Stimulated activated CD8-positive, alpha-beta memory T cell treated with anti-CD3 and anti-CD28 coated beads, Interleukin-4, amount 100 ng/mL, for 4 hours (primary cell): ENCODE measurements at places on chromosomes 6 and 20.
A peak's percentile ranks its signal among the peaks of the same experiment; 100 is the strongest.

DNA sequence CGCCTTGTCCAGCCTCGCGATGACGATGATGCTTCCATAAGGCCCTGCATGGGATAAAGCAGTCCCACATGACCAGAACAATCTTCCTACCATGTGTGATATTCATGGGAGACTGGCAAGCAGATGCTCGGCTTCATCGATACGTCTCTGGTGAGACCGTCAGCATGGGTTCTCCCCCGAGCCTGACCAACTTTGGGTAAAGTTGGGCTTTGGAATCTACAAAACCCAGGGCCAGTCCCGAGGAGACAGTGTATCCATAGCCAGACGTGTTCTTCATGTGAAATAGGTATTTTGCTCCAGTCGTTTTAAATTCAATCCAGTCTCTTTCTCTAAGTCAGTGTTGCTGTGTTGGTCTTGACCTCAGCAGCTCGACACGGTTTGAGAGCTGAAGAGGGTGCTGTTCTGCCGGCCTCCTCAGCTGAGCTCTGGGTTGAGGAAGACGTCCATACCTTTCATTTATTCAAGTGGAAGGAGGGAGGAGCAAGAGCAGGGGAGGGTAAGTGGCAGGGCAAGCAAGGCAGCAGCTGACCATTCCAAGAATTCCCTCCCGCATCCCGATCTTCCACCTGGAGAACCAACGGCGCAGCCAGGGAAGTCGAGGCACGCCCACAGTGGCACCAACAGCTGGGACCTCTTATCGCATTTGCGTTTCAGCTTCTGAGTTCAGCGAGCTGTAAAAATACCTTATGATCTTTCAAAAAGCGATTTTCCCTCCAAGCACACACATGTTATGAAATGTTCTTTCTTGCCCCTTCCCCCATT is 64.0 kb upstream of the THBS2 start:
- DNase-seq: no peak

DNA sequence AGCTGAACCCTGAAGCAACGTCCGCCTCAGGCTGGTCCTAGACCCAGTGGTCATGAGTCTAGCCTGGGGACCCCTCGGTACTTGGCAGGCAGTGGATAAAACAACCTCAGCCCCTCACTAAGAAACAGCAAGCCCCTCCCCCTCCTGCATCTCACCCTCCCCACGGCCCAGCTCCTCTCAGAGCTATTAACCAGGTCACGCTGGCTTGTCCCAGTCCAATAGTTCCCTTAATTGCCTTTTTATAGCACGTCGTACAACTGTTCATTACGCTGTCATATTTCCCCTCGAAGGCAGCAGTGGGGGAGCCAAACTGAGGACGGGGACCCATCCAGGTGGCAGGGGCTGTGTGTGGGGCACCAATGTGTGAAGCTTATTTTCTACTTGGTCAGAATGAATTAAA is 8.6 kb upstream of the SLC32A1 start:
- no peak for DNase-seq

- no peak for DNase-seq
These were observed 256 bp upstream of the OVOL2 start for GRCh38 chr20:18057994-18058349.

- no peak for DNase-seq
These were observed 28.3 kb downstream of the ZNF831 start for GRCh38 chr20:59191756-59192532.

GRCh38 chr6:95364016-95364604 is 213.2 kb upstream of the MANEA start:
- no peak for DNase-seq

DNA sequence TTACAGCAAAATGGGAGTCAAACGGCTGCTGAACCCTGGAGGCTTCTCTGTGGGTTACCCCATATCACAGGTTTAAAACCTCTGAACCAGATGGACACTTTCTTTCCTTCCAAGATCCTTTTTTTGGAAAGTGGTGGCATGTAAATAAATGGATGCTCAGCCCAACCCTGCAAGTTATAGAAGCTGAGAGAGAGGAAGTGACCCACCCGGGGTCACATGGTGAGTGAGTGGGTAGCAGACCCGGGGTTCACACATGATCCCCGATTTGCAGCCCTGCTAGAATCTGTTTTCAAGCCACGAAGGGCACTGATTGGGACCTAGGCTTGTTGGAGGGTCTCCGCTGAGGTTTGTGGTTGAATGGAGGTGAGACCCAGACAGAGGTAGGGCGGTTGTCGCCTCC is 32.0 kb downstream of the SIRPA start:
- no peak for DNase-seq

DNA sequence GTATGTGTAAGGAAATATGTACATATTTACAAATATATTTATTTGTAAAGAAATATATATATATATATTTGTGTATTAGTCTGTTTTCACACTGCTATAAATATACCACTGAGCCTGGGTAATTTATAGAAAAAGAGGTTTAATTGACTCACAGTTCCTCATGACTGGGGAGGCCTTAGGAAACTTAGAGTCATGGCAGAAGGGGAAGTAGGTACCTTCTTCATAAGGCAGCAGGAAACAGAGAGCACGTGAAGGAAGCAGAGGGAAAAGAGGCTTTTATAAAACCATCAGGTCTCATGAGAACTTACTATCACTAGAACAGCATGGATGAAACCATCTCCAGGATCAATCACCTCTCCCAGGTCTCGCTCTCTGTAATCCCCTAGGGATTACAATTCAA is 644.5 kb upstream of the HS3ST5 start:
- DNase-seq: no peak

DNA sequence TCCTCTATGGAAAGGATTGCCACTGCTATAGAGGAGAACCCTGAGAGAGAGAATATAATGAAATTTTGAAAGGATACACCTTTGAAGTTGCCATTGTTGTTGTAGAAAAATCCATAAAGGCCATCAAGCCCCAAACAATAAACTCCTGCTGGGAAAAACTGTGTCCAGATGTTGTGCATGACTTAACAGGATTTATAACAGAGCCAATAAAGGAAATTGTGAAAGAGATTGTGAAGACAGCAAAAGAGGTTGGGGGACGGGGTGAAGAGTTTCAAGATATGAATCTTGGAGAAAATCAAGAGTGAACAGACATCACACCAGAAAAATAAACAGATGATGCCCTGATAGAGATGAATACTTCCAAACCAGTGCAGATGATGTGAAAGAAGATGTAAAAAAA is 396.4 kb downstream of the BCKDHB start:
- no peak for DNase-seq

DNA sequence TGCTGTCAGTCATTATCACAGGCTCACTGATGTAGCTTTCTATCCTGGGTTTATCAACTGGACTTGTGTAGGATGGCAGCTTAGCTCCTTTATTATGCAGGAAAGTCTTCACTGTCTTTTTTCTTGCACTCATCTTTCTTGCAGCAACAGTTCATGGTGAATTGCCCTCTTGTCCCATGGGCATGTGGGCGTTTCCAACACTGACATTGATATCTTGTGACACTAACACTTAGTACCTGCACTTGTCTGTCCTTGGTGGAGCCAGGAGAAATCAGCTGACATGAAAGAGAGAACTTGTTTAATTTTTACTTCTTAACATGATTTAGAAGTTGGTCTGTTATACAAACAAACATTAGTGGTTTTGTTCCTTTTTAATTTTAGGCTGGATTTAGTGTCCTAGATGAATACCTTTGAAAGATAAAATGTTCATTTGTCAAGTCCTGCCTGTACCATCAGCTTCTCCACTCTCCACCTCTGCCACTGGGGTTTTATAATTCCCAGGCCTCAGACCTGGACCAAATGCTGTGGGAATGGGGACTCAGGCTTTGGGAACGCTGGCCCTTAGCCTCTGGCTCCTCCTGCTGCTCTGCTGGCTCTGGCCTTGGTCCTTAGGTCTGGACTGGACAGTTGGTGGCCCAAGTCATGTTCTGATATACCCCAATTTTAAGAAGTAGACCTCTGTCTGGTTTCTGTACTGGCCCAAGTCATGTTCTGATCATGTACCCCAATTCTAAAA is 161.0 kb upstream of the LAMP5 start:
- no peak for DNase-seq

- no peak for DNase-seq
These were observed 56.0 kb downstream of the CLIC5 start for GRCh38 chr6:45959534-45960145.

DNA sequence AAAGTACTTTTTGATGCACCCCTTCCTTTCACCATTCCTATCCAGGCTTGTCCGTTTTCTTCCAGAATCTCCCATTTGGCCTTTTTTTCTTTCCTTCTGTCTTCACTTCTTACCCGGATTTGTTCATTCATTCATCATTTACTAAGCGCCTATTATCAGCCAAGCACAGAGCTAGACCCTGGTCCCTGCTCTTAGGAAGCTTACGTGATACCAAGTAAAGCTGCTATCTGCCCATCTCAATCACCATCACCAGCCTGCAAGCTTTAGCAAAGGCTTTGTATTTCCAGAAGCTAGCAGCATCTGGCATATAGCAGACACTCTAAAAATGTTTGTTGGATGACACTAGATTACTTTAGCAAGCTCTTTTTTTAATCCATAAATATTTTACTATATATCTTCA is 4.8 kb downstream of the NDRG3 start:
- DNase-seq: no peak

DNA sequence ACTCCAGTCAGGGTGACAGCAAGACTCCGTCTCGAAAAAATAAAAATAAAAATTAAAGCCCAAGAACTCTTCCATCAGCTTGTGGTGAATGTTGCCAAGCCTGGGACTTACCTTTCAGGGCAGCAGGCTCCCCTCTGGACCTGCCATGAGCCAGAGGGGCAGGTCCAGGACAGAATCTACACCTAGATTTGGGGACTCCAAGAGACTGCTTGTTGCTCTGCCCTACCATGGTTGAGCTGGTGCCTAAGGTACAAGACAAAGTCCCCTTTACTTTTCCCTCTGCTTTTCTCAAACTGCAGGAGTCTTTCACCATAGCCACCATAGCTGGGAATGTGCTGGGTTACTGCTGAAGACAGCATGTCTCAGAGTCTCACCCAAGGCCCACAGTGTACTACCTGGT is 9.2 kb downstream of the C6orf15 start:
- no peak for DNase-seq

- DNase-seq: no peak
These were observed 959.9 kb upstream of the FLRT3 start for GRCh38 chr20:15297059-15297875.

DNA sequence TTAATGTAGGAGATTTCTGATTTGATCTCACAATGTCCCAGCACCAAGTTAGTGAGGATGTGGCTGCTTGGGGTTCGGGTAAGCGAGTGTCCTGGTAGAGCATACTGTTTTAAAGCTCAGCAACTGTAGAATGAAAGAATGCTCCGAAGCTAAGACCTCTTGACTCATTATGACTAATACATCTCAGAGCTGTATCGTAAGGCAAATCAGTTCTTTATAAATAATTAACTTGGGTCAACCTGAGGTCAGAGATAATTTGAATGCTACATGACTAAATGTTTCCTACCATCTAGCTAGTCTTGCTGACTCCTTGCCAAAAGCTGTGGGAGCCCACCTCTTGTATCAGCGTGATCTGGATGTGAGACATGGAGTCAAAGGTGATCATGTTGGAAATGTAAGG is 128.8 kb upstream of the PDE7B start:
- DNase-seq: no peak

DNA sequence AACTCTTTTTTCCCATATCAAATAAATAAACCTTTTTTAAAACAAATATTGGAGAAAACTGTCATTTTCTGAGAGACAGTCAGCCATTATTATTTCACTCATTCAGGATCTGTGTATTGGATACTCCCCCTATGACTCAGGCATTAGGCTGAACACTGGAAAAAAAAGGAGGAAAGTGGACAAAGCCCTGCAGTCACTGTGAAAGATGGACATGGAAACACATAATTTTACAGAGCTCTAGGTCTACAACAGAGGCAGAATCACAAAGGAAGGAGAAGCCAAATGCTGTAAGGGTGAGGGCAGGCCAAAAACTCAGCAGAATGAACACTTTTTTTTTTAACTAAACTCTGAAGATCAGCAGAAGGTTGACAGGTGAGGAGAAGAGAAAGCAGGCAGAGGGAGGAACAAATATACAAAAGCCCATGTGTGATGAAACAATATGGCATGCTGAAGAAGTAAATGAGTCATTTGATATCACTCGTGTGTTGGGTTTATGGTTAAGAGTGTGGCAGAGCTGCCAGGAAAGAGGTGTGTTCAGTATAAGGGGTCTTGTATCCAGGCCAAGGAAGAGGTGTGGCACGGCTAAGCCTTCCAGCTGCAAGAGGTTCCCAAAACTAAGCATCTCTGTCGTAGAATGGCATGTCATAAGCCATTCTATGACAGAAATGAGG is 39.1 kb downstream of the EPB41L2 start:
- no peak for DNase-seq

DNA sequence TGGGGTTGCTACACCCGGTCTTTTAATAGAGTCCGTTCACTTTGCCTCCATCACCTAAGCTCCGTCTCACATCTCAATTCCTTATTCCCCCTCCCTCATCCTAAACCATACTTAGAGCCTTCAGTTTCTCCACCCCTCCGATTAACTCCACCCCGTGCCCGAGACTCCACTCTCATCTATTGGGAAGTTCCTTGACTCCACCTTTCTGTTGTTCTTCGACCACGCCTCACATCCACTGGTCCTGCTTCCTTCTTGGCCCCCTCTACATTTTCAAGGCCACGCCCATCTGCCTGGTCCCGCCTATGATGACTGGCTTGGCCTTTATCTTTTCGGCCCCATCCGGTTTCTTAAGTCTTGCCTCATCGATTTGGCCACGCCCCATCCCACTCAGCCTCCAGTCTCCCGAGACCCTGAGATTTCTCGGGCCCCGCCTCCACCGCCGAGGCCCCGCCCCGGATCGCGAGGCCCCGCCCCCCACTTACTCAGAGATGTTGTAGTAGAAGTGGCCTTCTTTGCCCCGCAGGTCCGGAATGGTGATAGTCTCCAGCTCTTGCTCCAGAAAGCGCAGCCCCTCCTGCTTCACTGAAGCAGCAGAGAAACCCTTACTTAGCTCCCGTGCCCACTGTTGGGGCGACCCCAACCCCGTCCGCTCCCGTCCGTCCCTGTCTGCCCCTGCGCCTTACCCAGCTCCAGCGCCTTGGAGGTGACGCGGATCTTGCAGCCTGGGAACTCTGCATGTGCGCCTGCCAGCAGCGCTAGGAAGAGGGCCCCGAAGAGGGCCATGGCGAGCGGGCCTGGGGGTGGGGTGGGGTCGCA is 1.1 kb downstream of the PLTP start:
- peak; percentile 85 for DNase-seq

- no peak for DNase-seq
These were observed 356.0 kb upstream of the JARID2 start for GRCh38 chr6:14889611-14890593.

- DNase-seq: no peak
These were observed 112.7 kb upstream of the TNFAIP3 start for GRCh38 chr6:137754366-137754765.

GRCh38 chr20:36672991-36673390 is 27.0 kb upstream of the SLA2 start:
- DNase-seq: no peak

GRCh38 chr20:50690650-50691572 is at the start of gene RIPOR3:
TSS of gene RIPOR3 (minus strand) at chr20:50691542. CDS start at chr20:50691128, 414 bp downstream.
- no peak for DNase-seq

DNA sequence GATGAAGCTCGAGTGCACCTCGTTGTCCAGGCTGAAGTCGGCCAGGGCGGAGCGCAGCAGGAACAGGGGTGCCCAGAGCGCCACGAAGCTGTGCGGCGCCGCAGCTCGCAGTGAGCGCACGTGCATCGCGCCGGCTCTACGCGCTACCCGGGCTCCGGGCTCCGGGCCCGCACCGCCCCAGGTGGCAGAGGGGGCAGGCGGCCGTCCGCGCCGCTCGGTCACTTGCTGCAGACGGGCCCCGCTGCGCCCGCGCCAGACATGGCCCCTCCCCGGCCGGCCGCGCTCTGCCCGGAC is 497 bp downstream of the BMP7 start:
- no peak for DNase-seq

- no peak for DNase-seq
These were observed 707.0 kb downstream of the EPM2A start for GRCh38 chr6:145028144-145028818.
